ENCODE measurements at places on chromosomes 16 and 17.

GRCh38 chr16:56163089-56163488, 28.2 kb upstream of the GNAO1 start:
- DNase-seq = no peak

- DNase-seq = no peak
These were observed 7.1 kb upstream of the CPSF4L start for GRCh38 chr17:73268582-73269328.

DNA sequence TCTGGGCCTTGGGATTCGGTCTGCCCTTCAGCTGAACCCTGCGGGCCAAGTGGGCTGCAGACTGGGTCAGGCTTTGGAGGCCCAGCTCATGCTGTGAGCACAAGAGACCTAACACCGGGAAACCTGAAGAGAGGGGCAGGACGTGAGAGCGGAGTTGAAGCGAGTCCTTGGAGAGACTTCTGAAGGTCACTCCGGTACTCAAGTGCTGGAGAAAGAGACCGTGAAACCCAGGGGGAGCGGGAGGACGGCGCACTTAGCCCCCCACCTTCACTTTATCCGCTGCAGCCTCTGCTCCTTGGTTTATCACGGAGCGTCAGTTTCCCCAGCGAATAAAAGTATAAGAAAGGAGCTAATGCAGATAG, 361 bp downstream of the UQCRC2 start:
- no peak for DNase-seq

DNA sequence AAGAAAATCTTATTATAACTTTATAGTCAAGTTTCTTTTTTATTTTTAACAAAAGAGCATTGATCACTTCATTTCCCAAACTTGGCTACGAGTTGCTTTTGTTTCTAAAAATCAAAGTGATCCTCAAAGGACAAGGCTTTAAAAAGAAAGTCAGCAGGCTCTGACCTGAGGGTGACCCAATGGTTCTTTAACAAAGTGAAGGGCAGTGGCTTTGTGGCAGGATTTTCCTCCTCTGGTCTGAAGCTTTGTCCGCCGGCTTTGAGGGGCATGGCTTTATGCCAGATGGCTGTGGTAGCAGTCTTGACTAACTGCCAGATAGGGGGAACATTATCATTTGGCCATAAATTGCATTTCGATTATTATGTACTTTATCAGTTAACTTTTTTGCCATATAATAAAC, 28.5 kb downstream of the IQCK start:
- DNase-seq = no peak

GRCh38 chr16:88809068-88809675, 2.6 kb downstream of the APRT start:
- DNase-seq = no peak

DNA sequence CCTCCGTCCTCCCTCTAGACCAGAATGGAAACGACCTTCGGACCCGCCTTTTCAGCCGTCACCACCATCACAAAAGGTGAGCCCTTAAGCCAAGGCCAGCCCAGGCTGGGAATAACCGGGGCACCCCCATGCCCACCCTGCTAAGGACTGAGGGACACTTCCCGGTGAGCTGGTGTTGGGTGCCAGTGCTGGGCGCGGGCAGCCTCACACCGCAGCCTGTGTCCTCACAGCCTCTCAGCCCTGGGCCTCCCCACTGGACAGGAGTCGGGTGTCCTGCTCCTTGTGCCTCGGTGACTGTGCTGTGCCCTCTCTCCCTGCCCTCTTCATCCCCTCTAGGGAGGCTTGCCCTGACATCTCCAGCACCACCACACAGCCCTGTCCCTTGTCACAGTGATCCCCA, 10.3 kb downstream of the TRAF7 start:
- DNase-seq = no peak

GRCh38 chr17:70053241-70054234, 21.5 kb upstream of the KCNJ16 start:
- no peak for DNase-seq

DNA sequence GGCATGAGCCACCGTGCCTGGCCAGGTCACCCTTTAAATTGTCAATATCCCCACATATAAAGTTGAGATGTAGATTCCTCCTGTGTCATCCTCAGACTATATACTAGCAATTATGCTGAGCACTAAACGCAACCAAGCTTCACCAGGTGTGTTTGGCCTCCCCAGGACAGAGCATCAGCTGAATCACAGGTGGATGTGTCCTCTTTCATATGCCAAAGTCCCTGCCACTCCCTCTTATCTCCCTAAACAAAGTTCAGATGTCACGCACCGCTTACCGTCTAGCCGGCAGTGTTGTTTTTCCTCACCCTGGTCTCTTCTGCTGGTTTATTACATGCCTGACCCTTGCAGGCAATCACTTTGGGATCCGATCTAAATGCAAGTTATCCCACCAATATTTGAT, 43.8 kb upstream of the ARHGAP44 start:
- no peak for DNase-seq

DNA sequence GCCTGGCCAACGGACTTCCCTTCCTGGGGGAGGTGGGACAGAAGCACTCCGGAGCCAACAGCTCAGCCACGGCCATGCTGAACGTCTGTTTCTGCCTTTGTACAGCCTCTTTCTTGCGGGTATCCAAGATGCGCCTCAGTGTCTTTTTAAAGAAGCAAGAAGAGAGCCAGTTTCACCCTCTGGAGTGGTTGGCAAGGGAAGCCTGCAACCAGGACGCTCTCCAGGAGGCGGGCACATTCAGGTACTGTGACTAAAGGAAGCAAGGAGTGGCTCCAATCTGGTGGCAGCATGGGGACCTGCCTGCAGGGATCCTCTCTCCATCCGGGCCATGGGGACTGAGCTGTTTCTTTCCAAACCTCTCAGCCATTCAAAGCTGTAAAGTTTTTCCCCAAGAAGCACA, 60.6 kb upstream of the ENDOV start:
- no peak for DNase-seq

- no peak for DNase-seq
These were observed 1.6 kb downstream of the OSGIN1 start for GRCh38 chr16:83954577-83955016.

DNA sequence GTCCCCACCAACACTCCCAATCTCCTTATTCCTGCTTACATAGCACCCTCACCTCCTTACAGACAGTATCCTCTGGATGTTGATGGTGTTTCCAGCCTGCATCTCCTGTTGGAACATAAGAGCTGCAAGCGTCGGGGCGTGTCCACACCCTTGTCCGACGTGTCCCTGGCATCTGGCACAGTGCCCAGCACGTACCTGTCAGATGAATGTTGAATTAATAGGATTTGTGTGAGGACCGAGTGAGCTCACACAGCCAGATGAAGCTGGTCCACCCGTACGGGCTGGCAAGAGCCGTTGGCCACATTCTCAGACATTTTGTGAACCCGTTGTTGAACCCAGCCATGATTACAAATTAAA, 12.2 kb upstream of the CBX4 start:
- no peak for DNase-seq

- DNase-seq = no peak
These were observed 6.3 kb downstream of the PLXDC1 start for GRCh38 chr17:39145143-39145542.

DNA sequence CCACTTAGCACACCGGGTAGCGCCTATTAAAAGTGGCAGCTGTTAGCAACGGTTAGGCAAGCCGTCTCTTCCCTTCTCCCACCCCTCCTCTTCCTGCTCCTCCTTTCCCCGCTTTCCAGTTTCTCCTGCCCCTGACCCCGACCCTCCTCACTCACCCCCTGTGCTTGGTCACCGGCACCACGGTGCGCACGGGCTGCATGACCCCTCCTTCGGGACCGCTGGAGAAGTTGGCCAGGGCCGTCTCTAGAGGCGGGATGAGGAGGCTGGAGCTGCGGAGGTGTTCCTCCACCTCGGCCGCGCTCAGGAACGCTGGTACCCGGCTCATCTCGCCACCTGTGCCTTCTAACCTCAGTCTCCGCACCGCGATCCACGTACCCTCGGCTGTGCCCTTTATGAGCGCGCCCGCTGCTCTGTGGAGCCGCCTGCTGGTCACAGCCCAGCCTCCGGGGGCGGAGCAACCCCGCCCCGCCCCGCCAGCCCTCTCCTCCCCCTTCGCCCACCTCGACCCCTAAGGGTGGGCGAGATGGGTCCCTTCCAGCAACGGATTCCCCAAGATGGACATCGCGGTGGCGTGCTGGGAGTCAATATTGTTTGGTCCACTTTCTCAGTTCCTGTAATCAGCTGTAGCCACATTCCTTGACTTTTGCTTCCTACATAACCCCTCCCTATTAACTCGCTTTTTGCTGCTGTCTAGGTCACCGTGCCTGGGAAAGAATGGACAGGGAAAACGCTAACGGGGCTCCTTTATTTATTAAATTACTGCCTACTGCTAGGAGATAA, at the start of gene CRYM:
CRYM (minus strand) TSS at position 364 of the 780 bp plus-strand sequence; CDS start at position 325, 39 bp downstream.
- DNase-seq = no peak

DNA sequence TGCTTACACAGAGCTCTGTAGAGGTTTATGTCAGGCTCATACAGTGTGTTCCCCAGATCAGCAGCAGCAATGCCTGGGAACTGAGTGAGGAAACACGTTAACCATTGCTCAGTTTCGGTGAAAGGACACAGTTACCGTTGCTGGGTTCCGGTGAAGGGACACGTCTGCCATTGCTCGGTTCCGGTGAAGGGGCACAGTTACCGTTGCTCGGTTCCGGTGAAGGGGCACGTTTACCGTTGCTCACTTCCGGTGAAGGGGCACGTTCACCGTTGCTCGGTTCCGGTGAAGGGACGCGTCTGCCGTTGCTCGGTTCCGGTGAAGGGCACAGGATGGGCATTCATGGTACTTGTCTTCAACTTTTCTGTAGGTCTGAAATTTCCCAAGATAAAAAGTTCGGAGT, 81.7 kb downstream of the MRM3 start:
- no peak for DNase-seq

GRCh38 chr16:55828680-55829079, 4.2 kb downstream of the CES1 start:
- no peak for DNase-seq

GRCh38 chr17:82287868-82288801, 14.6 kb upstream of the CSNK1D start:
- DNase-seq = no peak

- DNase-seq = no peak
These were observed 17.9 kb upstream of the TANGO6 start for GRCh38 chr16:68825427-68825826.

GRCh38 chr17:48567209-48567608, 10.9 kb downstream of the HOXB4 start:
- no peak for DNase-seq

DNA sequence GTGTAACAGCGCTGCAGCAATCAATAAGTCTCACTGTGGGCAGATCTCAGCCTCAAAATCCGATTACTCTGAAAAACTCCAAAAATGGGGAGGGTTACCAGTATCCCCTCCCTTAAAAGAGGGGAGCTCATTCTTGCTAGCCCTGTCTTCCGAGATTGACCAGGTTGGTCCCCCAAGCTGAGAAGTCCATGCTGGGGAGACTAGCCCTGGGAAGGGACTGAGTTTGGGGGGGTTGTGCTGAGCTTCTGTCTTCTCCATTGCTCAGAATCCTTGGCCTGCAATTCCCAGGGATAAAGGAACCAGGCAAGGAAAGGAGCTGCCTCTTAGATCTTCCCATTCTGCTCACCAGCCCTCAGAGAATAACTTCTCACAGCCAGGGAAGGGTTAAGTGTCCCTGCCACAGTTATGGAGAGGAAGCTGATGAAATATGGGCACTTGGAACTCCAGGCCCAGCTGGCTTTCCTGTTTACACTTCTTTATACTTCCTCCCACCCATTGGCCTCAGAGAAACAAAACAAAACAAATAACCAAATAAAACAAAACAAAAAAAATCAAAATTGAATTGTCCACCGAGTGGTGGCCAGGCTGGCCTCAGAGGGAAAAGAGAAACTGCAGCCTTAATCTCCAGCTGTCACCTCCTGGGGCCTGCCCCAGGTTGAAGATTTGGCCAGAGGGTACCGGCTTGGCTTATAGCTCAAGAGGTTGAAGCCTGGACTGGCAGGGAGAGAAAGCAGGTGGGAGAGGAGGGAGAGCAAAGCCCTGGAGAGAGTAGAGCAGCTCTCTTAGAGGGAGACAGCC, 2.6 kb downstream of the HOXB3 start:
- no peak for DNase-seq

- no peak for DNase-seq
These were observed 44.8 kb upstream of the MED13 start for GRCh38 chr17:62109924-62110323.

DNA sequence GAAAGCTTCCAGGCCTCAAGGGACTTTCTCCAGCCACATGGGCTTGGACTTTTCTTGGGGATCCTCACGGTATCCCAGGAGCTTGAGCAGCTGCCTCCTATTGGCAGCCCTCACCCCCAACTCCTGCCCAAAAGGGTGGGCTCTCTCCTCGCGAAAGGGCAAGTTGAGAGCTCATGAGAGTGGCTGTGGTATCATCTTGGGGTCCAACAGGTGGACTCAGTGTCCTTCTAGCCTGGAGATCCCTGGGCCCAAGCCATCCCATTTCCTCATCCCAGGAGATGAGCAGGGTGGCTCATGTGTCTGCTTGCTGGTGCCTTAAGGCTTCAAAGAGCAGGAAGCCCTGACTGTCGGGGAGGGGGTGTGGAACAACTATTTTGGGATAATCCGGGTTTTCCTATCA, 17.7 kb downstream of the TBX4 start:
- DNase-seq = no peak

All from stimulated activated CD8-positive, alpha-beta memory T cell treated with anti-CD3 and anti-CD28 coated beads, Interleukin-12 subunit alpha, Interleukin-12 subunit beta, amount 100 ng/mL, for 1 hour (primary cell).